ENCODE measurements at places on chromosomes 6 and 20.

DNA sequence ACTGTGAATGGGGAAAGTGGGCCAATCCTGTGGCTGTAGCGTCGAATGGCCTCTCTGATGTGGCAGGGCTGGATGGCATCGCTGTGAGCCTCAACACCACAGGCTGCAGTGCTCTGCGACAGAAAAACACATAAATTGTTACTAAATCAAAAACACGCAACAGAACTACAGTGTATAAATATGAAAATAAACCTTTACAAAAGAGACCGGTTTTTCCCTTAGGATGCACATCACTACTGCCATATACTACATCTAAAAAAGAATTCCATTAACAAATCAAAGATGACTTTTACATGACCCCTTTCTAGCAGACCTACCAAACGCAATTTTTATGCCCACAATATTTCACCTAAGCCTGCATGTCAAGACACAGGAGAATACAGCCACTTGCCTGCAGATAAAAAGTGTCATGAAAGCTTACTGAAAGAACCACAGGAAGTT lies 395.5 kb upstream of the RUNX2 start:
- no peak for DNase-seq

GRCh38 chr20:16446246-16446645 lies 127.0 kb downstream of the KIF16B start:
- no peak for DNase-seq

DNA sequence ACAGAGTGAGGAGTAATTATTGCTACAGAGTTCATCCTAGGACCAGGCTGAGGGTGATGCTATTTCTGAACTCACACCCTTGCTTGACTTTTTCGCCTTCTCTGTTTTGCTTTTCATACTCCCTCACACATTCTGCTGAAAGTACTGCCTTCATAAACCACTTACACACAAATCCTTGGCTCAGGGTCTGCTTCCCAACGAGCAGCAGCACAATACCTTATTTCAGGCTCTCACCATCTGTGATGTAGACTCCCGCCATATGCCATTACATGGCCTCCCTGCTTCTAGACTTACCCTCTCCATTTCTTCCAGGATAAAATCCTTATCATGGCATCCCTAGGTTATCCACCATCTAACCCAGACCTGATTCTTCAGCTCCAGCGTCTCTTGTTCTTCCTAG lies 321.3 kb upstream of the SPTLC3 start:
- DNase-seq: no peak

- DNase-seq: peak; percentile 37
Observed at GRCh38 chr6:23213193-23213592, 643.8 kb downstream of the HDGFL1 start.

DNA sequence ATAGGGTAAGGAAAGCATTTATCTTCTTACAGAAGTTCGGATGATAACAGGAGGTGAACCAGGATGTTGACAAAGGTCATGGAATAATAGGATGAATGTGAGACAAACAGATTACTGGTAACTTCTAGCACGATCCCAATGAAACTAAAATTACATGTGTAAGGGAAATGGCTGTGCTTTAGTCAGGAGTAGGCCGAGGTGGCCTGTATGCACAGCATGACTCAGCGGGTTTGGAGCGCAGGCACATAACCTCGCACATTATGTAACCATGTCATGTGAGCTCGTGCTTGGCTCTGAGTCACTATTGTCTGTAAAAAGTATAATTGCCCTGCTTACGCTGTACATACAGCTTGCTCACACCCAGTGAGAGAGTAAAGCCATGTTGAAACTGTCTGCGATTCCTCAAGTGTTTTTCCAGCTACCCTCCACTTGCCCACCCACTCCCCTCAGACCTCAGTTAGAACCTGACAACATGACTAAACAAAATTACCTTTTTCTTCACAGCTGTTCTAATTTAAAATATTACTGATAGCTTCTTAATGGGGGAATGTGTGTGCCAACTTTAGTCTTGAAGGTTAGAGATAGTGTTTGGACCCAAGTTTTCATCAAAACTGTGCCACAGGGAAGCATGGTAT lies 8.2 kb downstream of the CYB5R4 start:
- DNase-seq: peak; percentile 78

DNA sequence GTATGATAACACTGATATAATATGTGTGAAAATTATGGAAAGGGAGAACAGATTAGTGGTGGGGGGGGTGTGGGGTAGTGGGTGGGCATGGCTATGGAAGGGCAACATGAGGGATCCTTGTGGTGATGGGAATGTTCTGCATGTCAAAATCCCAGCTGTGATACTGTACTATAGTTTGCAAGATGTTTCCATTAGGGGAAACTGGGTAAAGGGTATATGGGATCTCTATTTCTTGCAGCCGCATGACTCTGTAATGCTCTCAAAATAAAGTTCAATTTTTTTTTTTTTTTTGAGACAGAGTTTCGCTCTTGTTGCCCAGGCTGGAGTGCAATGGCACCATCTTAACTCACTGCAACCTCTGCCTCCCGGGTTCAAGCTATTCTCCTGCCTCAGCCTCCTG lies 14.3 kb downstream of the ZBTB2 start:
- no peak for DNase-seq

GRCh38 chr6:16698162-16698533 lies 63.1 kb downstream of the ATXN1 start:
- no peak for DNase-seq

DNA sequence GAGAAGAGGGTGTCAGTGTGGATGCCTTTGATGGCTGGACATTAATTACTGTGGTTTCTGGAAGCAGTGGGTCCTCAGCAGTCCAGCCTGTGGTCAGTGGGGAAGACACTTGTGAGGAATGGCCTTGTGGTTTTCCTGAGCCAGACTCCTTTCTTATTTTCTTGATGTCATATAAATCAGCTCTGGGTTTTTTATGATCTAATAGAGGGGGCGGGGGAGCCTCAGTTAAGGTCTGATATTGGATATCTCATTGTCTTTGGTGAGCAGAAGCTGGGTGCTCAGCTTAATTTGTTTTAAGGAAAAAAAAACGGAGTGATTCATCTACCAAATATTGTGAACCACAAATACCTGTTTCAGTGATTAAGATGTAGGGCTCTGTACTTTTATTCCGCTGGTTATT lies 62.1 kb downstream of the OTOR start:
- DNase-seq: no peak

GRCh38 chr20:59002874-59003399 lies 4.1 kb downstream of the CTSZ start:
- DNase-seq: no peak

DNA sequence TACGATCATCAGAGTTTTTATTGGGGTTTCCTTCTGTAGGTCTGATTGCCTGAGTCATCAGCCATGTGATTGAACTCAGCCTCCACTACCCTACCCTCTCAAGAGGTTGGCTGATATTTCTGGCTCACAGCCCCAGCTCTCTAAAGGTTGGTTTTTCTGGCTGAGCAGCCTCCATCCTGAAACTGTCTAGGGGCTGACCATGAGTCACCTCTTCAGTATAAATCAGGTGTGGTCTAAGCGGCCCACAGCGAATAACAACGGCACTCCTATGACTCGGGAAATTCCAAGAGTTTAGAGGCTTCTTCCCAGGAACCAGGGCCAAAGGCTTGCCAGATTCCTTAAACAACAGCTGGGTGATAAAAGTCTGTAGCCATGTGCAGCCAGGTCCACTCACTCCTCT lies 115.5 kb downstream of the SOD2 start:
- no peak for DNase-seq

- no peak for DNase-seq
Observed at GRCh38 chr20:40323361-40323794, 365.7 kb downstream of the MAFB start.

GRCh38 chr6:142014515-142014914 lies 118.2 kb upstream of the GJE1 start:
- peak; percentile 75 for DNase-seq

DNA sequence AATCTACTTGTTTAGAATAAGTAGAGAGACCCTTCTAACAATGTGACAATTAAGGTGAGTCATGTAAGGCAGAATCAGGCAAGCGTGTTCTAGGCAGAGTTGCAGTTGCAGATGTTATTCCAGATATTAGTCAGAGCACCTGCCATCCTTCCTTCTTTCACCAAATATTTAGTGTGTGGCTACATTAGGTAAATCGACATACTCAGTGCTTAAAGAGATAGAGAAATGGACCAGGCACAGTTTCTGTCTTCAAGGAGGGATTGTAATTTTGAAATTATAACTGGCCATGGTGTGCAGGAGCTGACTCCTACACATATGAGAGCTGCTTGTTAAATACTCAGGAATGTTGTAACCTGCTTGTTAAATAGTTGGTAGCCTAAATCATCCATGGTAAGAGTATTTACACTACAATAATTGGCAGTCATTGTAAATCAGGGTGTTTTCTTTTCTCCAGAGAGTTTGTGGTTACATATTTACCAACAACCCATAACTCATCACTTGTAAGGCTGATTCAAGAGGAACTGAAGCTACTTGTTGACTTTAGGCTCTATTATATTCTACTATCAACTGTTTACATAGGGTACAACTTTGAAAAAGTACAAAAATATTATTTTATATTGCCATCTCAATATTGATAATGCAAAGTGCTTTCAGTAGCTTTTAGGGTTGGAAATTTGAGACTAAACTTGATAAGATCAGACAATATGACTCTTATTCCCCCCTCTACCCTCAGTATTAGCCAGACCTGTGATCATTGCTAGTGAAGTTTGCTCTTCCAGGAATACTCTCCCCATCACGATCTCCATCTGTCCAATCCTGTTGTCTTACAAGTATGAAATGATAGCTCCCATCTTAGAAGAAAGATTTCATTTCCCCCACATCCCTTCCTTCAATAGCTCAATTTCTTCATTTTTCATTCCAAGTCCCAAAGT lies 607.1 kb downstream of the COL12A1 start:
- DNase-seq: no peak

GRCh38 chr6:38436726-38437465 lies 202.8 kb downstream of the BTBD9 start:
- DNase-seq: peak; percentile 17

- no peak for DNase-seq
Observed at GRCh38 chr6:121297694-121298093, 36.6 kb downstream of the TBC1D32 start.

DNA sequence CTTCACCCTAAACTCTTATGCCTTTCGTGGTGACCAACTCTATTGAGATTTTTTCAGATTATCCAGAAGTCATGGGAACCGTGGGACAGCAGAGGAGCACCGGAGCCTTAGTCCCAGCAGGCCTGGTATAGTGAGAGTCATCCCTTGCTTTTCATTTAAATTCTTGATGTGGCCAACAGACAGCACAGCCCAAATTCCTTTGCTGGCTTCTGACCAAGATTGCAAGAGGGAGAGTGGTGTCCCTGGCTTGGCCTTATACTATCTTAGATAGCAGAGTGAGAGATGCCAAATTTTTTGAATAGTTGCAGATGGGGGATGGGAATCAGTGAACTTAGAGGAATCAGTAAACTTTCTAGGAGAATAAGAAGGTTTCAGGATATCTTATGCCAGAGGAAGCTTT lies 7.8 kb downstream of the STX11 start:
- peak; percentile 67 for DNase-seq

DNA sequence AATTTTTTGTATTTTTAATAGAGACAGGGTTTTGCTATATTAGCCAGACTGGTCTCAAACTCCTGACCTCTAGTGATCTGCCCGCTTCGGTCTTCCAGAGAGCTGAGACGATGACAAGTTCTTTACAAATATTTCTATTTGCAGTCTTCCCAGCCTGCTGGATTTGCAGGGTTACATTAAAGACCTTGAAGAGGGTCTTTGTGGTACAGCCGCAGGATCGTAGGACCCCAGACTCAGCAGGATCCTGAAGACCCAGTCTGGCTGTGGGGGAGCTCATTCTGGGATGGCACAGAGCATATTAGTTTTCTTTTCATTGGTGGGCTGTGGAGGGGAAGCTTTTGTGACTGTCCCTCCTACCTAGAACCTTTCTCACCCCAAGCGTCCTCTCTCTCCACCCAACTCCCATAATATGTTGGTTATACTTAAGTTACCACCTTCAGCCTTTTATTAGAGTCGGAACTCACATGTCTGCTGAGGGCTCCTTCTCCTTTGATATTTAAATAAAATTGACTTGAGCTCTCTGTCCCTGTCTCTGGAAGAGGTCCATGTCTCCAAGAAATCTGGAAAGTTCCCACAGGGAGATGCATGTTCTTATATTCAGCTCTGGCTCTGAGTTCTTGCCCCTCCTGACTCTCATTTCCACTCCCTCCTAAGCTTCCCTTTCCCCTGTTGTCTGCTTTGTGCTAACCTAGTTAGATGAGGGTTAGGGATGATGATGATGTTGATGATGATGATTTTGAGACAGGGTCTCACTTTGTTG lies 72.0 kb downstream of the TIAM2 start:
- DNase-seq: no peak

GRCh38 chr20:33444797-33445560 lies 1.4 kb upstream of the SNTA1 start:
- DNase-seq: no peak

DNA sequence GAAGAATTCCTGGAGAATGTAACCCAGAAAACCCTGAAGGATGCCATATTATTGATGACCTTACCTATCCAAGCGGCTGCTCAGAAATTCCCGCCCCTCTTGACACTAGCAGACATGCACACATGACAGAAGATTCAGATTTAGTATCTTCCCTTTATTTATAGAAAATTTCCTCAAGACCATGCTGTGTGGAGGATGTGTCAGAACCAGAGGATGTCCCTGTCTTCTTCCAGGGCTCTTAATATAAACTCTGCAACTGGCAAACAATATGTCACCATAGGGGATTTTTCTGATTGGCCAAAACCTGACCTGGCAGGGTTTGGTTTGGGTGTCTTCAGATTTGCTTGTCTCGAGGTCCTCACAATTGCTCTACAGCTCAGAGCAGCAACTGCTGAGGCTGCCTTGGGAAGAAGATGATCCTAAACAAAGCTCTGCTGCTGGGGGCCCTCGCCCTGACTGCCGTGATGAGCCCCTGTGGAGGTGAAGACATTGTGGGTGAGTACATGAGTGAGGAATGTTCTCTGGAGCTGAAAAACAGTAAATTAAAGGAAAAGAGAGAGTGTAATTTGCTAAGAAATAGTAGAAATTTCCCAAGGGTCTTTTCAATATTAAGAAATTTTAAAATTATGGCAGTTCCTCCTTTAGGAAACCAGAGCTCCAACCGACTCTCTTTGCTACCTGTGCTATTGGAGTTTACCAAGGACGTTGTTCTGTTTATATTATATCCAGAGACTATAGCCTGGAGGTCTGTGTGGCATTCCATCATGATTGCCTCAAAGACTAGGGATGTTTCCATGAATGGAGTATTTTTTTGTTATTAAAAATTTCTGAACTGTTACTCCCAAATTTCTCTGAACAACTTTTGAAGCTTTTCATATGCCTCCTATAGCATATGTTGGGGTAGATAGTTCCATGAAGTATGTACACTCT lies at the start of gene HLA-DQA2:
Gene HLA-DQA2 (plus strand): TSS at position 361 of the 930 bp plus-strand sequence. CDS start 53 bp downstream, at position 414.
- DNase-seq: no peak

All from skeletal muscle cell (primary cell).